AG10803 (cell line): ENCODE measurements at places on chromosomes 11 and 22.

GRCh38 chr11:68989936-68990606 lies 9.3 kb upstream of the MRGPRD start:
- no peak for DNase-seq

DNA sequence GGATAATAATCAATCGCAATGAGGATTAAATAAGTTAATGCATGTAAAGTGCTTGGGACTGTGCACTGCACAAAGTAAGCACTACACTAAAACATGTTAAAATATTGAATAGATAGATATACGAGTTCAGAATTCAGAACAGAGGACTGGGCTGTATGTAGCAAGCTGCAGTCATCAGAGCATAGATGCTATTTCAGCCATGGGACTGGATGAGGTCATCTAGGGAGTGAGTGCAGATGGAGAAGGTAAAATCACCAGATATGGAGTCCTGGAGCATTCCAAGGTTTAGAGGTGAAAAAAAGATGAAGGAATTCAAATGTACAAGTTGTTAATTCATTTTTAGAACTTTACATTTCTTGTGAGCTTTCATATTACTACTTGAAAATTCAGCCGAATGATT lies 347.5 kb upstream of the DDI1 start:
- no peak for DNase-seq

- no peak for DNase-seq
These were observed 765.1 kb downstream of the KCNA4 start for GRCh38 chr11:29251738-29252137.

GRCh38 chr11:15826826-15827225 lies 529.5 kb downstream of the SOX6 start:
- no peak for DNase-seq

DNA sequence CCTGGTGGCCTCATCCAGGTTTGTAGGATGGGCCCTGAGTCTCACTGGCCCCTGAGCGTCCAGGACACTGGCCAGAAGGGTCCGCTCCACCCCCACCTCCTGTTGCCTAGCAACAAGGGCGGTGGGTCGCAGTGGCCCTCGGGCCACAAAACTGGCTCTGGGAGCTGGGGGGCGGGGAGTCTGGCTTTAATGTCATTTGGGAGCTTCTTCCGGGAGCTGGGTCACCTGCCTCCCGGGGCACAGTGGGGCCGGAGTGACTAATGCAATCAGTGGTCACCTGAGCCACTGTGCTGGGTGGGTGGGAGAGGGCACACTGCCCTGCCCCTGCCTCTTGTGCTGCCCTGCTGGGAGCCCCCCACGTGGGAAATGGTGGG lies 2.6 kb downstream of the TH start:
- DNase-seq = no peak

GRCh38 chr11:4459500-4459899 lies 10.4 kb downstream of the OR52K2 start:
- peak; percentile 13 for DNase-seq

- DNase-seq = no peak
These were observed 83.0 kb downstream of the AASDHPPT start for GRCh38 chr11:106160494-106160893.

- DNase-seq = peak; percentile 52
These were observed 75.4 kb downstream of the ME3 start for GRCh38 chr11:86596861-86597586.

GRCh38 chr11:119580081-119580480 lies 148.9 kb downstream of the NECTIN1 start:
- DNase-seq = no peak

GRCh38 chr11:96189351-96189750 lies 153.6 kb downstream of the MAML2 start:
- no peak for DNase-seq
